Stimulated activated CD4-positive, alpha-beta T cell treated with anti-CD3 and anti-CD28 coated beads, TNF-alpha, amount 100 ng/mL, for 24 hours (primary cell): ENCODE measurements at places on chromosomes 11 and 22.

DNA sequence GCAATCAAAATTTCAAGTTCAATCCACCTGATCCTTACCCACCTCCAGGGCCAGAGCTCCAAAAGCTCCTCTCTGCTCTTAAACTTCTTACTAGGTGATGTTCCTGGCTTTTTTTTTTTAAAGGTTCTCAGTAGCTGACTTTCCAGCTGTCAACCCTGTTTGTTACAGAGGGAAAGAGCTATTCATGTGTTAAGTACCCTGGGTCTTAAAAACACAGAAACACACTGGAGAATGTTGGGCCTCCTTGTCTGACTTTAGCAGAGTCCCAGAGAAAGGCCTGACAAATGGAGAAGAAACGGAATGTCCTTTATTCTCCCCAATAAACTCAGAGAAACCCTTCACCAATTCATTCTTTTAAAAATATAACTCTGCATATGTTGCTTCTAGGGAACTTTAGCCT is 3.2 kb downstream of the LRRC4C start:
- no peak for DNase-seq

- no peak for DNase-seq
These were observed 83.8 kb upstream of the FIBIN start for GRCh38 chr11:26909991-26910591.

DNA sequence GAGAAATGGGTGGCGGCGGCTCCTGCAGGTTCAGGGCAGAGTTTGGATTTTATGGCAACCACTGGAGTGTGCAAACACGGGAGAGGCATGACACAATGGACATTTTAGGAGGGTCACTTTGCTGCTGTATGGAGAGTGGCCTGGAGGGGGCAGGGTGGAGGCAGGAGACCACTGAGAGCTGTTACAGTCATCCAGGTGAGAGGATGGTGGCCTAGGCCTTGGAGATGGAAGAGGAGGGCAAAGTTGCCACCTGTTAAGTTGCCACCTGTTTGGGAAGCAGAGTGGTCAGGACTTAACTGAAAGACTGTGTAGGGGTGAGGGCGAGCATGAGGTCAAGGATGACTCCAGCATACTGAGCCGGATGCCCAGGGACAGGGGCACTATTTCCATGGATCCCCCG is 2.3 kb upstream of the RAD9A start:
- peak; percentile 57 for DNase-seq

DNA sequence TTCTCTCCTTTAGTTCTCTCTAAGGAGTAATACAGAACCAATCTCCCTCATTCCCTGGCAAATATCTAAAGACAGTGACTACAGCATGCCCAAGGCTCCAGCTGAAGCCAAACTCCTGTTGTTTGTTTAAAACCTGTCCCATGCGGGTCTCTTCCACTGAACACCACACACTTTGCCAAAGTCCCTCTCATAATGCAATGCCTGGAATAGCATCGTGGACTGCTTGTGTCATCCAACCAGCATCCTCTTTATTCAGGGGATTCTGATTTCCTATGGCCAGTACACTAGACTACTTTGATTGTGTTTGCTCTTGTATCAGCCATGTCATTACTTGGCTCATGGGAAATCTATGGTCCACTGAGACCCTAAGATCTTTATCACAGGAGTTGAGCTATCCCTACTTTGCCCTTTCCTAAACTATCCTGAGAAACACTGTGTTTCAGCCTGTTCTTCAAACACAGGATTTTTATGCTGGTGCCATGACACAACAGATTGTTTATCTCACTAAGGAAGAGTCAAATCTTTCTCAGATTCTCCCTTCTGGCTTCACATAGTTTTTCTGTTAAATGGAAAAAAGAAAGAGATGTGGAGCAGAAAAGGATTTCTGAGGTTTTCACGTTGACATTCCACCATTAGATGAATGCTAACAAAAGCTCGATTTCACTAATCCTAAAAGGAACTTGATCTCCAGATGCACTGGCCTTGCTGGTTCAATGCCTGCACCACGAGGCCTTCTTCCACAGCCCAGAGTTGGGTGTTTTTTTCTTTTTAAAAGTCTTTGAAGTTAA is 15.9 kb upstream of the IRAG1 start:
- DNase-seq, result no peak

- no peak for DNase-seq
These were observed 34.0 kb downstream of the AMPD3 start for GRCh38 chr11:10488934-10489691.
